Foreskin keratinocyte (primary cell): ENCODE measurements at places on chromosomes 12 and 14. TPM values are rescaled to one million over a fixed set of nuclear protein-coding genes. Genes with fewer than 3 reads are reported as not detected.

RND1 gene
- total RNA-seq = 0.07 and 0.11 TPM in 2 replicates

ASIC1 gene
- 3.3 and 4.3 TPM in 2 replicates for total RNA-seq

KCNJ8 gene
- not detected in 2 replicates for total RNA-seq

SDS gene
- not detected in 2 replicates for total RNA-seq

FAM181A gene
- total RNA-seq = not detected in 2 replicates

AVPR1A gene
- not detected in 2 replicates for total RNA-seq
